ENCODE measurements at places on chromosomes 13 and 19.

DNA sequence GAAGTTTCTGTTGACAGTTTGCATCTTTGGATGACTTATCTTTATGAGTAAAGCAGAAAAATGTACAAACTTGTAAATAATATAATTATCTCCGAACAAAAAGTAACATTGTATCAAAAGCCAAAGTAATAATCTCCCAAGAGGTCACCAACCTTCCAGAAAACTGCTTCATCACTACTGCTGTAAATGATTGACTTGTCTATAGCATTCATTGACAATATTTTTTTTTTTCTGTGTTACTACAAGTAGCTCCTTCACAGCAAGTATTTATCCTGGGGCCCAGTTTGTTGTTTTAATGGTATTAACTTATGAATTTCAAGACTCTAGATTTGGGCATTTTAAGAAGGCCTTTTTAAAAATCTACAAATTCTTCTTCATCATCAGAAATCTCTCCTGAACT lies 242.4 kb downstream of the KLF12 start:
- DNase-seq: no peak

DNA sequence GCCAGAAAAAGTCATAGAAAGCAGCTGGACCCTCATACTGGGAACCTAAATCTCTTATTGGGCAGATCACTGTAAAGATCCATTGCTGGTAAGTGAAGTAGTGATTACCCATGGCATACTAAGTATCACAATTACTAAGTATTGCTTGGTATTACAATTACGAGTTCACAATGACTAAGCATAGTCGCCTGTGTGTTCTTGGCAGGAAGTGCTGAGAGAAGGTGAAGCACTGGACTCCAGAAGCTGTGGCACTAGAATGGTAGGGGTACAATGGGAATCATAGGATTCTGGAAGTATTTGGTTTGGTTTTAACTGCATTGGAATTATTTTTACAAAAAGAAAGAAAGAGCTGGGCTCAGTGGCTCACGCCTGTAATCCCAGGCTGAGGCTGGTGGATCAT lies 20.3 kb downstream of the LGALS16 start:
- DNase-seq: no peak

- DNase-seq: peak; percentile 71
Observed at GRCh38 chr19:54481326-54481930, 8.3 kb upstream of the CDC42EP5 start.

DNA sequence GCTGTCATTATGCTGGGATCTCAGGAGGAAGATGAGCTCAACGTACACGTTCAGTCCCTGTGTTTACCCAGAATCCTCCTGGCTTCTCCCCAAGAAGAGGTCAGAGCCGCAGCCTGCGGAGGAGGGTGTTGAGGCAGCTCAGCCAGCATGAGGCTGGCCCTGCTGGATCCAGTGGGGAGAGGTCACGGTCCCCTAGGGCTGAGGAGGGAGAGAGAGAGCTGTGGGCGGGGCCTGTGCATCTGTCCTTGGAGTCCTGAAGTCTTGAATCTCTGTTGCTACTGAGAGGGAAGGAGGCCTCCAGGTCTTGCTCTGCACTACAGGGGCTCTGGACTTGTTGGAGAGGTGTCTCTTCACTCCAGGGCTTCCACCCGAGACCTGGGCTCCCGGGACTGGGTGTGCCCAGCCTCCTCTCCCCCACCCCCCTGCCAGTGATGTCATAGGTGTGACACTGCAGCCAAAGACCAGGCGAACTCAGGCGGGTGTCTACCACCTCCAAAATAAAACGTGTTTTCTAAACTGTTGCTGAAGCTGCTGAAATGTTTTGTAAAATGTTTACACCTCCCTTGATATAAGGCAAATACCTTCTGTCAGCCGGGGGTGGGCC lies 77.9 kb upstream of the KCTD15 start:
- no peak for DNase-seq

DNA sequence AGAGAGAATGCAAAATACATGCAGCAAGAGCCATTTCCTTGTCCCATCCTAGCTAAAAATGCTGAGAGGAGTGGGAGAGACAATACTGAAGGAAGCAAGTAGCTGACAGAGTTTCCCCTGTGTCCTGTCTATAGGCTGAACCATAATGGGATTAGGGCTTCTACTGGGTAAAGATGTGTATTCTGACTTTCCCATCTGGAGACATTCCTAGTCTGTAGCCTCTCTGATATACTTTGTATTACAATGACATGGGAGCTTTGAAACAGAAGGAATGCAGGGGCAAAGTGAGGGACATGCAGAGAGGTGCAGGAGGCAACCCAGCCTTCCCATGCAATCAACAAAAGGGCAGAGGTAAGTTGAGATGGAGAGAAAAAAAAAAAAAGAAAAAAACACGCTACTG lies 10.5 kb upstream of the GPC6 start:
- DNase-seq: no peak
